ENCODE measurements at places on chromosomes 11 and 22.

GRCh38 chr22:47133061-47133969 lies 370.9 kb downstream of the TBC1D22A start:
- no peak for DNase-seq

DNA sequence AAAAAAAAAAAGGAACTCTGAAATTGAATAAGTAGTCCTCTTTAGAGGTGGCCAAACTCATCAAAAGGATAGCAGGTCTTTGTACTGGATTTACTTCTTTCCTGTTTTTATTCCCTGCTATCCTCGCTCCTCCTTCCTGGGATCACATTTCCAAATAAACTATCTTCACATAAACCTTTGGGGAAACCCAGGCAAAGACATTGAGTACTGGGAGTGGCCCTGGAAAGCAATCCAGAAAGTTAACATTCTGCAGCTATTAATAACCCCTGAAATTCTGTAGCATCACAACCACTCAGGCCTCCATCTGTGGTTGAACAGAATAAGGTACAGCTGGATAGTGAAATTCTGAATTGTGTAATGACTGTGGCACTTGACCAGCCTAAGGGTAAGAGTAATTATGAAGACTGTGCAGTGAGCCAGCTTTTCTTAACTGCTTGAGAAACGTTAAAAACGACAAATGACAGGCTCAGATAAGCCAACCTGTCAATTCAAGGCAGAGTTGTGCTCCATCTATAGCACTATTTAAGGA lies 58.8 kb downstream of the ISX start:
- DNase-seq, result no peak

DNA sequence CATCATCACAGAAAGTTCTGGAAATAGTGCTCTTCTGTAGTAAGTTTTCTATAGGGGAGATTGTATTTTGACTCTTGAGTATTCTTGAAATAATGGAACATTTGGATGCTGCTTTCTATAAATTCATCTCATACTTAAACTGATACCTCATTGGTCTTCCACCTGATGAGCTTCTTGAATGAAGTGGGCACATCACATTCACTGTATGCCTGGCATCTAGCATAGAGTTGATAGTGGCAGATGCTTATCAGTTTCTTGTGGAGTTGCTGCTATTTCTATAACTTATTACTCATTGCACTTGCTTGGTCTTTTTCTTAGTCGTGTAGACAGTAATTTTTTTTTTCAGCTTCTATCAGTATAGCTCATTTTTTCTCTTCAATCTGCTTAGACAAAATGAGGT lies 5.4 kb downstream of the ATXN10 start:
- DNase-seq, result no peak

- no peak for DNase-seq
Measured at GRCh38 chr11:91326751-91327150, 897.9 kb upstream of the FAT3 start.

- no peak for DNase-seq
Measured at GRCh38 chr22:47850644-47851151, 1088.2 kb downstream of the TBC1D22A start.

- no peak for DNase-seq
Measured at GRCh38 chr22:33389936-33390335, 331.8 kb upstream of the SYN3 start.

DNA sequence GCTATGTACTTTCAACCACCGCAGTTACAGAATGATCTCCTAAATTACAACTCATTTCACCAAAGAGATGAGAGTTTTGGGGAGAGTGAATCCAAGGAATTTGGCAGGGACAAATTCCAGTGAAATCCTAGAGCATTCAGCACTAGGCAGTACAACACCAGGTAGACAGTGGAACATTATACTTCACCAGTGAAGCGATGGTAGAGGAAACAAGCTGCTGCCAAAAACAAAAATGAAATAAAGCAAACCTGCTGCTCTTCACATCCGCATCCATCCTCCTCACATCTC lies 16.9 kb downstream of the SMCO4 start:
- no peak for DNase-seq

GRCh38 chr11:96114178-96115064 lies 190.5 kb upstream of the MTMR2 start:
- DNase-seq, result no peak

DNA sequence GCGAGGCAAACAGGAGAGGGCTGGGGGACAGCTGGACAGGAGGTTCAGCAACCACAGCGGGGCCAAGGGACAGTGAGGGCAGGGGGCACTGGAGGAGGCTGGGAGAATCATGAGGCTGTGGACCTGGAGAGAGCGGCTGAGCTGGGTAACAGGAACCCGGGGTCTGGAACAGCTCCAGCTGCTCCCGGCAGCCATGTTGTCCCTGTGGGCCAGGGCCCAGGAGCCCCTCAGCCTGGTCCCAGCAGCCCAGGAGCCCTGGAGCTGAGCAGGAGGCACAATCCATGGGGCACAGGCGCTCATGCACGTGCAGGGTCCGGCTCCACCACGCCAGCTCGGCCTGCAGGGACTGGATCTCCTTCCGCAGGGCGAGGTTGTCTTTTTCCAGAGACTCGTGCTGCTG lies 7.4 kb downstream of the BATF2 start:
- DNase-seq, result no peak

GRCh38 chr11:94153320-94153719 lies 24.7 kb downstream of the PANX1 start:
- no peak for DNase-seq

DNA sequence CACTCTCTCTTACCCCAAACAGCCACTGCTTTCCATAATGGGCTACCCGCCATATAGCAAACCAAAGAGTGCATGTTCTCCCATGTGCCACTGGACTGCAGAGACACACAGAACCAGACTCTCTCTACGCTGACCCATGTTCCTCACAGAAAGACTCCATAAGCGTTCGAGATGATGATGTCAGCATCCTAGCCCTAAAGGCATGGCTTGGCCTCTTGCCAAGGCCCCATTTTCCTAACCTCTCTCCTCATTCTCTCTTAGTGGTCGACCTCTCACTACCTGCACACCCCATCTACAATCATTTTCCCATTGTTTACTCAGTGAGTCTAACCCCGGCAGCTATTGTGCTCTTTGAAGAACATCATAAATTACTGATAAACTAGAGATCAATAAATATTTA lies 4.9 kb downstream of the NDUFC2 start:
- DNase-seq, result no peak

- DNase-seq, result no peak
Measured at GRCh38 chr22:25127318-25127717, 72.3 kb upstream of the CRYBB3 start.

DNA sequence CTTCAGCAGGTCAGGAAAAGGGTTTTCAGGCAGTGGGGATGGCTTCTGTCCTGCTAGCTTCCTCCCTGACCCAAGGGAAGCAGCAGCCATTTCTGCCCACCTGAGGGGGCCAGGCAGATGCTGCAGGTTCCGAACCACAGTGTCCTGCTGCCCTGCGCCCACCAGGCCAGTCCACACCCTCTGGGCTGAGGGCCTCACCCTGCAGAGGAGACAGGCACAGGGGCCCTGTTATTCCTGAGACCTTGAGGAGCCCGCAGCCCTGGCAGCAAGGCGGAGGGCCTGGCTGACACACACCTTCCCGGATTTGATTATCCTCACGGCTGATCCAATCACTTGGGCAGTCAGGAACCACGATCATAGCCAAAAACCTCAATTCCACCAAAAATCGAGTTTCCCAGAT lies 725.8 kb downstream of the BRD1 start:
- no peak for DNase-seq

- no peak for DNase-seq
Measured at GRCh38 chr11:32073644-32074026, 17.2 kb upstream of the RCN1 start.

GRCh38 chr22:37267661-37268413 lies 14.5 kb upstream of the CYTH4 start:
- no peak for DNase-seq

- DNase-seq, result no peak
Measured at GRCh38 chr22:44409974-44410316, 88.1 kb downstream of the RTL6 start.
